Hematopoietic multipotent progenitor cell treated with erythropoietin and hydrocortisone succinate and interleukin-3 and kit ligand, for 17 days (in vitro differentiated cells): ENCODE measurements at places on chromosomes 6 and 20.

DNA sequence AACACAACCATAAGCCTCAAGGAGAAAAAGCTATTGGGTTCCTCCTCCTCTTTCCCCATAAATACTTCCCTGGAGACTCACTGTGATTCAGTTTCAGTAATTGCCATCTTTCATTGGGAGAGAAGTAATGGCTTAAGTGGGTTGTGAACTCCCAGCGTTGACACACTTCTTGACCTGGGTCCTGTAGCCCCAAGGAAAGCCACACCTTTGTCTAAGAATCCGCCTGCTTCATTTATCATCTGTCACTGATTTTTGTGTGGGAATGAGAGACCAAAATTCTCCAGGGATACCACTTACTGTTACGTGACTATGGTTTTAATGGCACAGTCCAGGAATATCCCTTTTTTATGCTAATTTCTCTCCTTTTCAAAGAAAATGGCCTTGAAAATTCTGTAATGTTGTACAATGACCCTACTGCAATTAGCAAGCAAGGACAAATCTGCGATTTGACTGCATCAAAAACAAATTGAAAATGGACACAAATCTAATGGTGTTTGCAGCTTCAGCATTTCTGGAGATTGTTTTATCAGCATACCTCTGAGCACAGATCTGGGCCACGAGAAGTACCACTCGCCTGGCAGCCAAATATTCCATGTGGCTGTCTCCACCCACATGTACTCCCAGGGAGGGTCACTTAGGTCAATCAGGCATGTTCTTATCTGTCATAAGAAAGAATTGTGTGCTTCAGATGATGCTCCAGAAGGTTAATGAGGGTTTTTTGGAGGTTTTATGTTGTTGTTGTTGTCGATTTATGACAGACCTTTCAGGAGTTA lies 29.8 kb downstream of the DCBLD1 start:
- no peak for DNase-seq

DNA sequence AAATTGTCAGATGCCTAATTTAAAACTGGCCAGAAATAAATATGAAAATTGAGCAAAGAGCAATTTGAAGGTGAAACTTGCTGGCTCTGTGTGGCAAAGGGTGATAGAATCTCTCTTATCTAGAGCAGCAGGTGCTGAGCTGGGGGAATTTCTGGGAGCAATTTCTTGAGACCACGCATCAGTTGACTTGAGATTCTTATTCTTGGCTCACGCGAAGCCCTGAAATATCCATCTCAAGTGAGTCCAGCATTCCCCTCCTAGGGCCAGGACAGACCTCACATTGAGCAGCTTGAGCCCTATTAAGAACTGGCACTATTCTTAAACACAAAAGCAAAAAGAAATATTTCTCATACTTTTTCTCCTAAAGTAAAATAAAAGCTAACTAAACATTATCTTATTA lies 66.3 kb downstream of the MAP7 start:
- no peak for DNase-seq

DNA sequence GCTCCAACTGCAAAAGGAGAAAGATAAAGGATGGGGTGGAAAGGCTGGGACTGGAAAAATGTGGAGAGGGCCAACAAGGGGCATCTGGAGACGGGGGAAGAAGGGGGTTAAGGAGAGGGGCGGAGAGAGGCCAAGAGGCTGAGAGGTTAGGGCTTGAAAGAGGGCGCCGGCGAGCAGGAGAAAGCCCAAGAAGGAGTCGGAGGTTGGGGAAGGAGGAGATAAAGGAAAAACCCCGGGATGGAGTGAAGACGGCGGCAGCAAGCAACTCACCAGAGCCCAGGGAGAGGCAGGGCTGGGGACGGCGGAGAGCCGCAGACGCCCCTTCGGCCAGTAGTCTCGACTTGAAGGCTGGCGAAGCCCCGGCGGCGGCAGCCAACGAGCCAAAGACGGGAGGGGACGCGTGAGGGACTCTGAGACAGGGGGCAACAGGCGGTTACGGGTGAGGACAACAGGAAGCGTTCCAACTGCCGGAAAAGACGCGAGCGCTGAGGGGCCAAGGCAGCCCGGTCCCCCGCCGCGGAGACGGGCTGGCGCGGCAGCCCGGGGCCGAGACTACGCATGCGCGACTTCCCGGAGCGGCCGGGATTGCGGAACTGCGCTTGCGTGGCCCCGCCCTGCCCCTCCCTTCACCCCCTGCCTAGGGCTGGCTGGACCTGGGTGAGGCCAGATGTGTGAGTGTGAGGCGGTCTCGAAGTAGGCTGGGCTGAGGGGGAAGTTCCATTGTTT lies at the start of gene STK38:
Gene STK38, minus strand, starts transcription at position 560 of the 726 bp plus-strand sequence. CDS start 7,277 bp downstream, outside the sequence.
- DNase-seq, result peak; percentile 93

- no peak for DNase-seq
These were observed 796 bp upstream of the TUBB start for GRCh38 chr6:30719356-30719755.

GRCh38 chr6:43951063-43951755 lies 176.0 kb downstream of the MRPL14 start:
- DNase-seq, result peak; percentile 62

- DNase-seq, result no peak
These were observed 522.5 kb downstream of the CD83 start for GRCh38 chr6:14639983-14640599.

DNA sequence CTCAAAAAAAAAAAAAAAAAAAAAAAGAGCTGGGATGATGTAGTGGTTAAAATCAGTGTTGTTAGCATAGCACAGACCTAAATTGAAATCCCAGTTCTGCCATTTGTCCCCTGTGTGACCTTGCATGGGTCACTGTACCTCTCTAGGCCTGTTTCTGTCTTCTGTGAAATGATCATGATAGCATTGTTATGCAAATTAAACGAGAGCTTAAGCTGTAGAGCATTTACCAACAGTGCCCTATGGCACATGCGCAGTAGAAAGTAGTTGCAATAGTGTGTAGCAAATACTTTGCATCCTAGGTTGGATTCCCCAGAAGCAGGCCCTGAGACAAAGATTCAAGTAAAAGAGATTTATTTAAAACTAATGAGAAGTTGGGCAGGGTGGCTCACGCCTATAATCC lies 7.3 kb downstream of the PSORS1C2 start:
- no peak for DNase-seq

DNA sequence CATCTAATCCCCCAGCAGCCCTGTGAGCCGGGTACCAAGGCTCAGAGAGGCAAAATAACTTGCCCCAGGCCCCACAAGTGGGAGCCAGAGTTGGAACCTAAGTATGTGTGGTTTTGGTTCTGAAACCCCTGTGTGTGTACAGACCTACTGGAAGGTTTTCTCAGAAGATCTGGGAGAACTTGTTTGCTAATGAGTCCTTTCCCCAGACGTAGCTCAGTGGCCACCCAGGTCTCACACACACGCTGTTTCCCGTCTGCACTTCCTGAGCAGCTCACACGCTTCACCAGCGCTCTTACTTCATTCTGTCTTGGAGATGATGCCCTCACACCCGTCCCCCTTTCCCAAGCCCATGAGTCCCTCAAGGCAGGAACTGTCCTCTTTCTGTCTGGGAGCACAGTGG lies 8.2 kb downstream of the CCN5 start:
- no peak for DNase-seq

GRCh38 chr20:47303736-47304135 lies 52.8 kb downstream of the ZMYND8 start:
- DNase-seq, result no peak

DNA sequence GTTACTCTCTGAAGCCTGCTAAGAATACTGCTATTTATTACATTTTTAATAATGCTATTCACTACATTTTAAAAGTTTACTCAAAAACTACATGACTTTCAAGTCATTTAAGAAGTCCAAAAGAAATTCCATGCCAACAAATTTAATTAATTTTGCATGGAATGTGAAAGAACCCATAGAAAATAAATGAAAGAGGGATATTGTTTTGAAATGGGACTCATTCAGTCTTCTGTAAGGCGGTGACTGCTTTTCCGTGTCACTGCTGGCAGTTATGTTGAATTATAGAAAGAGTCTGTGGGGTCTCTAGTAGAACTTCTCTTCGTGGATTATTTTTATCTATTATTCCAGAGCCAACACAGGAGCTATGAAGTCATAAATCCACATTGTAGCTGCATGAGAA lies 211.2 kb downstream of the LAMA2 start:
- DNase-seq, result no peak
